Pulmonary artery endothelial cell (primary cell): ENCODE measurements at places on chromosomes 12 and 14. TPM values are rescaled to one million over a fixed set of nuclear protein-coding genes. Genes with fewer than 3 reads are reported as not detected.

The PRKD1 gene
- 6.5 and 8.9 TPM in 2 replicates for total RNA-seq

The LACRT gene
- not detected in 2 replicates for total RNA-seq

The SLC39A5 gene
- not detected in 2 replicates for total RNA-seq

The GPX2 gene
- not detected in 2 replicates for total RNA-seq

The TRHDE gene
- total RNA-seq = not detected in 2 replicates

The SYCP3 gene
- total RNA-seq = under 0.01 and 0.18 TPM in 2 replicates

The GPR68 gene
- total RNA-seq = 0.46 and 1.3 TPM in 2 replicates

The CPM gene
- total RNA-seq = 0.40 TPM in 1 of 2 replicates, not detected in the other

The SERPINA10 gene
- total RNA-seq = not detected in 2 replicates

GRCh38 chr14:63881926-63882325, 29.1 kb downstream of the SYNE2 start:
- no peak for DNase-seq

- DNase-seq = no peak
Measured at GRCh38 chr12:44720265-44720664, 155.8 kb downstream of the NELL2 start.

DNA sequence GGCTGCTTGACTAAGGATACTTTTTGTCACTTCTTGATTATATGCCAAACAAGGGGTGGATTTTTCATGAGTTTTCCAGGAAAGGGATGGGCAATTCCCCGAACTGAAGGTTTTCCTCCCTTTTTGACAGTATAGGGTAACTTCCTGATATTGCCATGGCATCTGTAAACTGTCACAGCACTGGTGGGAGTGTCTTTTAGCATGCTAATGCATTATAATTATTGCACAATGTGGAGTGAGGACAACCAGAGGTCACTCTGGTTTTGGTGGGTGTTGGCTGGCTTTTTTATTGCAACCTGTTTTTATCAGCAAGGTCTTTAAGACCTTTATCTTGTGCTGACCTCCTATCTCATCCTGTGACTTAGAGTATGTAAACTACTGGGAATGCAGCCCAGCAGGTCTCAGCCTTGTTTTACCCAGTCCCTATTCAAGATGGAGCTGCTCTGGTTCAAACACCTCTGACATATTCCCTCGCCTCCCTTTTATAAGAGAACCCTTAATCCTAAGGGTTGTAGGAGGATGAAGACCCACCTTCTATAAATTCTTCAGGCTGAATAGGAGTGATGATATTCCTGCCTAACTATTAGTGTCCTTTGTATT, 471.2 kb downstream of the ATP23 start:
- no peak for DNase-seq

DNA sequence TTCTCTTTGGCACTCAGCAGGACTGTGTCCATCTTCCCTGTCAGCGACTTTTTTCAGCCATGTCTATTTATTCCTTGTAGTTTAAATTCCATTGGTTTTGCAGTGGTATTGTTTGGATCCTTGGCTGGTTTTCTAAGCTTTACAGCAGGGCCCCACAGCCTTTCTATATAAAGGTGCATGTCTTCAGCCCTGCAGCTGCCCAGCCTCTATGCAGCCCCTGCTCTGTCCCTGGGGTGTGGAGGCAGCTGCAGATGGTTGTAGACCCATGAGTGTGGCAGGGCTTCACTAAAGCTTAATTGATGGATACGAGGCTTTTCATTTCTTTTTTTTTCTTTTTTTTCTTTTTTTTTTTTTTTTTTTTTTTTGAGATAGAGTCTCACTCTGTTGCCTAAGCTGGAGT, 29.7 kb downstream of the SFSWAP start:
- no peak for DNase-seq

GRCh38 chr14:88089445-88089844, 84.5 kb downstream of the GPR65 start:
- DNase-seq = no peak

GRCh38 chr12:16158050-16158449, 119.4 kb downstream of the SLC15A5 start:
- no peak for DNase-seq

DNA sequence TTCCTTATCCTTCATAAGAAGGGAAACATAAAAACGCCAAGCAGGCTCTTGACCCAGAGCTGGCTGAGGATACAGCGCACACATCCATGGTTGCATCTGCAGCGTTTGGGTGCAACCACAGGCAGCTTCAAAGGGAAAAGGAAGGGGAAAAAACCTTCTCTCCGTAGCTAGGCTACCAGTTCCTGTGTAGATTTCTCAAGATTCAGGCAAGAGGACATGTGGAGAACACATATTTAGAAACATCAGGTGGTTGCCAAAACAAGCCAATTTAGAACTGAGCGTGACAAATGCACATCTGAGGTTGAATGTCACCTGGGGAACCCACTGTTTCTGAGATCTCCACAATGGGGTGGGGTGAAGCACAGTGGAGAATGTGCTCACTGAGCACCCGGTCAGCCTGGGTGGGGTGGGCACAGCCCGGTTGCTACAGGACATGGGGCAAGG, 78.3 kb upstream of the BDKRB2 start:
- DNase-seq = no peak

DNA sequence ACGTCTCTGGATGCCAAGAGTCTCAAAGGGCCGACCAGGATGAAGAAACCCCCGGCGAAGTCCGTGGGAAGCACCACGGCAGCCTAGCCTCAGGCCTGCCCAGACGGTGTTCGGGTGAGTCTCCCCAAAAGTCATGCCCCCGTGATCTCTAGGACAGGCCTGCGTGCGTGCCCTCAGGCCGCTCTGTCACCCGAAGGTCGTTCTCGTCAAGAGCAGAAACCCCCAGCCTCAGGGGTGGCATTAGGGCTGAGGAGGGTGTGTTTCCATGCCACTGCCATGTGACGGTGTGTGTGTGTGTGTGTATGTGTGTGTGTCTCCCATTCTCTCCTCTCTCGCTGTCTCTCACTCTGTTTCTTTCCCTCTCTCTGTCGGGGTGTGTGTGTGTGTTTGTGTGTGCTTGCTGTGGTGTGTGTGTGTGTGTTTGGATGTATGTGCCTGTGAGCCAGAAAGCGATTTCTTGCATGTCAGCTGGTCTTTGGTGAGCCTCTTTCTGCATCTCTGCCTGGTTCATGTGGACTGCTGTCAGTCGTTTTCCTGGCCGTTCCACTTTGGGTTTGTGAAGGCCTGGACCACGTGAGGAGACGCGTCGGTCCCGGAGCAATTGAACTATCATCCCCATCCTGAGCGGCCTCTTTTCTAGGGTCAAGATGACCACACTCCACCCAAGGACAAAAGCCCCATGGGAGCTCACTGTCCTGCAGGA, 772.5 kb upstream of the ALG10B start:
- DNase-seq = no peak

- DNase-seq = no peak
Measured at GRCh38 chr12:88063375-88063774, 34.2 kb upstream of the C12orf50 start.

GRCh38 chr14:32399920-32400319, 70.8 kb downstream of the AKAP6 start:
- no peak for DNase-seq

DNA sequence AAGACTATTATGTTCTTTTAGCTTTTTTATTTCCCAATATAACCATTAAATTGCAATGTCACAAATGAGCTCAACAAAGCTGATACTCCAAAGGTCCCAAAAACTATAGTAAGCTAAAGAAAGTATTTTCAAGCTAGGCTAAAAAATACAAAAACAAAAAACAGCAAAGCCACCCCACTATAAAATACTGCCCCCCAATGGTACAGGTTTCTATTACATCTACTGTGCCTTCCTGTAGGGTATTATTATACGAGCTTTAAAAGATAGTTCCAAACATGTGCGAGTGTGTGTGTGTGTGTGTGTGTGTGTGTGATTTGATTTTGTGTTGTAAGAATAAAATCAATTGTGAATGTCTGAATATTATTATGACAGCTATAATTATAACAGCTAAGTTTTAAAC, 1.1 kb downstream of the IFNG start:
- no peak for DNase-seq
